Stimulated activated CD4-positive, alpha-beta T cell treated with anti-CD3 and anti-CD28 coated beads, Interleukin-2, amount 100 ng/mL, for 24 hours (primary cell): ENCODE measurements at places on chromosomes 2 and 18.

- no peak for DNase-seq
These were observed 44.9 kb downstream of the SOCS6 start for GRCh38 chr18:70333757-70334156.

DNA sequence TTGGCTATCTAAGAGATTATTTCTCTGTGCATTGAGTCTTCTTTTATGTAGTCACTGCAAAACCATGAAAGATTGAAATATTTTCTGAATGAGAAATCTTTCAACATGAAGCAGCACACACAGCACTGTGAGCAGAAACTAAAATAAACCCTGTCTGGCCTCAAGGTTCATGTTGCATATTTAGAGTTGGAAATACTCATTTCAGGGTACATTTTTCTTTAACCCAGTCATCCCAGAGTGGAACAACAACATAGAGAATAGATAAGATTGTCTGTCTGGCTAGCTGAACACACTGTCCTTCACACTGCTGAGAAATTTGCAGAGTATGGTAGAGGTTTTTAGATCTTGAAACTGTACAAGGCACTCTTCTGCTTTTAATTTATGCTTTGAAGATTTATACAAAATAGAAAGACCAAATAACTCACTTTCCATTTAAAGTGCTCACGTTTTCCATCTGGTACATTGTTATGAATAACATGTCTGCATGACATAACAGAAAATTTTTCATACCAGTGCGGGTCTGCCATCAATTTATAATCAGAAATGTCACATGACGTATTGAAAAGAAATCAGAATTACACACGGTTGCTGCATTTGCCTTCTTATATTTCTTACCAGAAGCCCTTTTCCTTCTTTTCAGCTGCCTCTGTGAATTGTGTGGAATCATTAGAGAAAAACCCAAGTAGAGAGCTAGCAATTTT is 25.0 kb upstream of the FN1 start:
- no peak for DNase-seq

DNA sequence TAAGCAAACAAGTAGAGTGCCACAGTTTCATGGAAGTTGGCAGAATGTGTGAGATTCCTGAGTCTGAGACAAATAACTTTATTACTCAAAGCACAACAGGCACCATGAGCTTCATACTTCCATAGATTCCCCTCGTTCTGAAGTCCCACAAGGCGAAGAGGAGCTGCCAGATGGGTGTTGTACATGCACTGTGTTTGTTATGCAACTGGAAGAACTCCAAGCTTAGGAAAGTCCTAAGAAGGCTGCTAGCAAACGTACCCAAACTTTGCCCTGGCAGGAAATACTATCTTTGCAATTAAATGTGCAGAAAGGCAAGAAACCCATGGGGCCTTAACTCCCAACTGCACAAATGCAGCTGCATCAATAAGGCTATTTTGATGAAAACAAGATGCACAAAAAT is 1.6 kb upstream of the GCA start:
- no peak for DNase-seq

GRCh38 chr2:24307961-24308360 is 52.4 kb downstream of the ITSN2 start:
- DNase-seq = no peak

GRCh38 chr2:51297488-51297887 is 265.6 kb upstream of the NRXN1 start:
- DNase-seq = no peak

DNA sequence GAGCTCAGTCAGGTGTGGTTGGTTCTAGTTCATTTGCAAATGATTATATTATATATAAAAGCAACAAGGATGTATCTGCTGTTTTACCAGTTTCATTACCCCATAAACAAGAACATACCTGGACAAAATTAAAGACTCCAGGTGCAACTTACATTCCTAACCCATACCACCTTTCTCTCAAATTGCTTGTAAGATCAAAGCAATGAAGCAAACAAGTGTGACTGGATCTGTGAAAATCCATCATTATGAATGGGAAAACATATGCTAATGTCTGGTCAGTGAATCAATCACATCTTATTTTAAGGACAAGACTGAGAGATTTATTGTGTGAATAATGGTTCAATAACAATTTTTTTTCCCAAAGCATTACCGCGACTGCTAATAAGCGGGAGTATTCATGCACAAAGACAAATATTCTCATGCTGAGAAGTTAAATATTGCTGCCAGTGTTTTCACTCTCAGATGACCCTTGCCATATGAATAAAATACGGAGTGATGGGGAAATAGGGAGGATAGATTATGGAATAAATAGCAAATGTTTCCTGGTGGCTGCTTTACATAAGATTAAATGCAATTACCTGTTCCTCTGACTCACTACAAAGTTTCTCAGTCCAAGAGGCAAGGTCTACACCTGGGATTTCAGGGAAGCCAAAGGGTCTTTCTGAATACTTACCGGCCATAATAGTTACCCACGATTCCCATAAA is 59.3 kb downstream of the WDR75 start:
- no peak for DNase-seq

DNA sequence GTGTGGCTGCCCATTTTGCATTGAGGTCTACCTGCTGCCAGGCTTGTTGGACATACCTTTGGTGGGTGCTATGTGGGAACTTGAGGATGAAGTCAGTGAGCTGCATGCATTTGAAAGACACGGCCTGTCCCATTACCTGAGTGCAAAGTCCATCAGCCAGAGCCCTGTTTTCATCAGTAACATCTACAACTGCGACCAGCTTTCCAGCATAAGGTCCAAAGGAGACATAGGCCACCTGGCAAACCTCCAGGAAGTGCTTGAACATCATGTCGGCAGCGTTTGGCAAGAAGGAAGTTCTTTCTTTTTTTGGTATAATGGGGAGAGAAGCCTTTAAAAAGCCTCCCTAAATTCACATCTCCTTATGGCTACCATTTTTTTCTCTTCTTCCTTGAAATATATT is 143.1 kb downstream of the FAM161A start:
- no peak for DNase-seq

GRCh38 chr2:71782323-71782722 is 329.0 kb downstream of the DYSF start:
- DNase-seq = no peak

- no peak for DNase-seq
These were observed 2.9 kb downstream of the TBR1 start for GRCh38 chr2:161418715-161419637.

- DNase-seq = no peak
These were observed 99.7 kb upstream of the UGP2 start for GRCh38 chr2:63741884-63742579.

- DNase-seq = no peak
These were observed 74.5 kb downstream of the AP1S3 start for GRCh38 chr2:223762853-223763252.

DNA sequence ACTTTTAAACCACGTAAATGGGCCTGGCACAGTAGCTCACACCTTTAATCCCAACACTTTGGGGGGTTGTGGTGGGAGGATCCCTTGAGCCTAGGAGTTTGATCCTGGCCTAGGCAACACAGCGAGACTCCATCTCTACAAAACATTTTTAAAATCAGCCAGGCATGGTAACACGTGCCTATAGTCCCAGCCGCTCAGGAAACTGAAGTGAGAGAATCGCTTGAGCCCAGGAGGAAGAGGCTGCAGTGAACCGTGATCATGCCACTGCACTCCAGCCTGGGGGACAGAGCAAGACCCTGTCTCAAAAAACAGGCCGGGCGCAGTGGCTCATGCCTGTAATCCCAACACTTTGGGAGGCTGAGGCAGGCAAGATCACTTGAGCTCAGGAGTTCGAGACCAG is 12.2 kb downstream of the ROCK1 start:
- DNase-seq = no peak

DNA sequence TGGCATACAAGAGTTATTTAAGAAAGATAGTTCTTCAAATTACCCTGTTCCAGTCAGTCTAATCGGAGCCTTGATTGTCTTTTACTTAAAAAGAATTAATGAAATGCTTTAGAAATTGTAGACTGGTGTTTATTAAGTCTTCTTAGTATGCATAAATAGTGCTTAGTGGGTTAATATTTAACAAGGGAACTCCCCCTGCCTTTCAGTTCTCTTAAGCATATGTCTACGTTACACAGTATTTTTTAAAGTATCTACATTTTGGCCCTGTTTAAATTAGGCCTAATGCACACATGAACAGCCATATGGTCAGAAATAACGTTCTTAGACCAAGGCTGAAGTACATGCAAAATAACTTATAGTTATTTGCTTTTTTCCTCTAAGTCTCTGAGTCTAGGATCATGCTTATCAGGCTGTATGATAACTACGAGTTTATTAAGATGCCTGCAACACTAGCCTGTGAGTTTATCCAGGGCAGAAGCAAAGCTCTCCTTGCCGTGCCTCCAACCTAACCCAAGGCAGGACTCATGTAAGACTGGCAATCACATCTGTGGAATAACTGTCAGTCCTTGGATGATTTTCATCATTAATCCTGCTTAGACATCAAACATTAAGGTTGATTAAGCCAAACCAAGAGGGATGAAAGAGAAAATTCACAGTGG is 6.7 kb downstream of the BCL2 start:
- DNase-seq = no peak
